CD4-positive, CD25-positive, alpha-beta regulatory T cell (primary cell): ENCODE measurements at places on chromosomes 7 and 10.

- no peaks in the 10 kb centered on the region for H3K27me3 ChIP-seq
- H3K4me3 ChIP-seq = no peak overlapping the region
These were observed 219.7 kb downstream of the EBF3 start for GRCh38 chr10:129744134-129745111.

DNA sequence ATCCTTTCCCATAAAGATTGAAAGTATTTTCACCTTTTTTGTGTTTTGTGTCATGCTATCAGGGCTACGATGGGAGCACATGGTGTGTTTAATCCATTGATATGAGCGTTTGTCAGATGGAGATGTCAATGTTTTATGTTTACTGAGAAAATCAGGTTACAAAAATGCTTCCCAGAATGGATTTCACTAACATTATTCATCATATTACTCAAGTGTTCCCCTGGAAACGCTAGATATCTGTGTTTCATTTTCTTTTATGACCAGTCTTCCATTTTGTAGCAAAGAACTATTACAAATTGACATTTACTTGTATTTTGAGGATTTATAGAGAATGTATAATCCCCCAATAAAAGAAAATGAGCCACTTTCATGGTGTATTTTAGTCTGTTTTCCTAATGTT lies 293.5 kb upstream of the AKR1E2 start:
- no peaks in the 10 kb centered on the region for H3K4me1 ChIP-seq
- no peaks in the 10 kb centered on the region for H3K27me3 ChIP-seq
- no peak overlapping the region for H3K4me3 ChIP-seq
- H3K36me3 ChIP-seq = no peaks in the 10 kb centered on the region
- no peak overlapping the region for H3K27ac ChIP-seq

- H3K4me1 ChIP-seq = no peaks in the 10 kb centered on the region
- H3K4me3 ChIP-seq = no peak overlapping the region
- DNase-seq = no peak
- no peaks in the 10 kb centered on the region for H3K27me3 ChIP-seq
- no peak overlapping the region for H3K27ac ChIP-seq
These were observed 301.5 kb downstream of the GRID1 start for GRCh38 chr10:86064931-86065662.

- H3K36me3 ChIP-seq = peaks cover 39% of the 10 kb centered on the region
- no peaks in the 10 kb centered on the region for H3K27me3 ChIP-seq
- no peak overlapping the region for H3K27ac ChIP-seq
- no peak for DNase-seq
- H3K4me3 ChIP-seq = no peak overlapping the region
- no peaks in the 10 kb centered on the region for H3K4me1 ChIP-seq
These were observed 44.3 kb downstream of the AHR start for GRCh38 chr7:17342756-17343155.

- peak; percentile 18 for DNase-seq
- peaks cover 12% of the 10 kb centered on the region for H3K4me1 ChIP-seq
- no peak overlapping the region for H3K4me3 ChIP-seq
- H3K27me3 ChIP-seq = no peaks in the 10 kb centered on the region
- no peaks in the 10 kb centered on the region for H3K36me3 ChIP-seq
- no peak overlapping the region for H3K27ac ChIP-seq
These were observed 24.1 kb downstream of the GRIFIN start for GRCh38 chr7:2452074-2452507.

DNA sequence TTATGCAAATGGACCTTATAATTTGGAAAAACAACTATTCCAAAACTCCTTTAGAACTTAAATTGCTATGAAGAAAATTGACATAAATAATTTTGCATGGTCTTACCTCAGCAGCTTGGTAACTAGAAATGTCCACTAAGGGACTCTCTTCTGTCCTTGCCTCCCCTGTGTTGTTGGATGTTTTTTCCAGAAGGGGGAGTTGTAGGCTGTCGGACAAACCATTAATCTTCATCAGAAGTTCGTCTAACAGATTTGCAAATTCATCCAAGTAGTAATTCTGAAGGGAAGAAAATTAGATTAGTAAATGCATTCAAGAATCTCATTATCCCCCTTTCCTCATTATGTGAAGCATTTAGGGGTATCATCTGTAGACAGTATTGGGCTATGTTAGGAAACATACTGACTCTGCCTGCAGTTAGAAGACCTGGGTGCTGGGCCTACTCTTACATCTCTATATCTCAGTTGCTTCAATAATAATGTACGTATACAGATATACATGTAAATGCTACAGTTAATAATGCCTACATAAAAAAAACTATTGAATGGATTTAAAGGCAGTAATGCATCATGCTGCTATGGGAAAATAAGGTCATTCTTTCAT lies 155.6 kb downstream of the PKD1L1 start:
- no peak overlapping the region for H3K4me3 ChIP-seq
- no peak overlapping the region for H3K27ac ChIP-seq
- no peak for DNase-seq
- no peaks in the 10 kb centered on the region for H3K4me1 ChIP-seq

DNA sequence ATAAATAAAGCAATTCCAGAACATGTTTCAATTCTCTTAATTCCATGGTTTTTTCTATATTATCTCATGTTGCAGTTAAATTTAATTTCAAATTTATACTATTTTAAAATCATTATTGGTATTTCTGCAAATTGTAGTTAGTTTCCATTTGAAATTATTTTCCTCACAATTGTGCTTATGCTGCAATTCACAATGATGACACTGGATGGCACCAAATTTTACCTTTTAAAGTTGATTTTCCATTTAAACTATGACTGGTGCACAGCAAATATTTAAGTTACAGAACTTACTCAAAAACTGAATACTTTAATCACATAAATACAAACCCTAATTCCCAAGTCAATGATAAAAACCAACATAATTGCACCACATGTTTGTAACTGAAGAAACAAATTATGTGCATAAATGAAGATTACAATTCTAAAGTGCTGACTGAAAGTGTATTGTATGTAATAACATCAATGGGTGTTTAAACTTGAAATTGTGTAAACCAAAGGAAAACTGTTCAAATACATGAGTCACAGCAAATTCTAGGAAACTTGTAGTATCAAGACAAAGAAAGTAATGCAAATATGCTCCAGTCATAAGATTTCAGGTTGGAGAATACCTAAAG lies 75.3 kb upstream of the AASS start:
- no peaks in the 10 kb centered on the region for H3K4me1 ChIP-seq
- no peak overlapping the region for H3K4me3 ChIP-seq
- DNase-seq = no peak
- H3K27ac ChIP-seq = no peak overlapping the region
- H3K36me3 ChIP-seq = no peaks in the 10 kb centered on the region

GRCh38 chr7:3229904-3230470 lies 71.1 kb upstream of the SDK1 start:
- H3K27ac ChIP-seq = no peak overlapping the region
- no peaks in the 10 kb centered on the region for H3K36me3 ChIP-seq
- H3K4me1 ChIP-seq = no peaks in the 10 kb centered on the region
- no peak overlapping the region for H3K4me3 ChIP-seq
- DNase-seq = no peak

DNA sequence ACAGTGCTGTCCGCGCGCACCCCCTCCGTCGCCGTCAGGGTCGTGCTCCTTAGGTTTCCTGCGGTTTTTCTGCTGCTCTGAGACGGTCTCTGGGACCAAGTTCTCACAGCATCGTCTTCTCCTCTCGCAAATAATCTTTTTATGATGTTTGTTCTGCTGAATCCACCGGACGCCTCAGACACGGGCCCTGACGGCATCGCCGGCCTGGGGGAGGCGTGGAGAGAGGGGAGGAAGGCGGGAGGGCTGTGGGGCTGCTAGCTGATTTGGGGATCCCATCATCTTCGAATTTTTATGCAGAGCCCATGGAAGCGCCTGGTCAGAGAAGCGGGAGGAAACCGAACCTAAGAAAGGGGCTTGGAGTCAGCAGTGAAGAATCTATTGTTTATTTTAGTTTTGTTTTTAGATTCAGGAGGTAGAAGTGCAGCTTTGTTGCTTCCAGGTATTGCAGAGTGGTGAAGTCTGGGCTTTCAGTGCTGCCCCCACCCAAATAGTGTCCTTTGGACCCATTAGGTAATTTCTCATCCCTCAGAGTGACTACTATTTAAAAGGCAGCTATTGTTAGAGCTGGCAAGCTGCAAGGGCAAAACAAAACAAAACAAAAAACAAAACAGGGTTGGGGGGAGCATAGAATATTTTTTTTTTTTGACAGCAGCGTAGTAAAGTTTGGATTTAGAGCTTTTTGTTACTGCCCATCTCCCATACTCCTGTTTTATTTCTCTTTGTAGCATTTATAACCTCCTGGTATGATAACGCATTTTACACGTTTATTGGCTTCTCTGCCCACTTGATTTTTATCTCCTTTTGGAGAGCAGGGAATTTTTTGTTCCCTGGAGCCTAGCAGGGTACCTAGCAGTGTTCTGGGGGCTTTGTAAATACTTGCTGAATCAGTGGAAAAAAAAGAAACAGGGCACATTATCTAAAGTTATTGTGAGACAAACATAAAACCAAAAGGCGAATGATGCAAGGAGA lies 92.6 kb downstream of the SPAG6 start:
- H3K36me3 ChIP-seq = no peaks in the 10 kb centered on the region
- no peaks in the 10 kb centered on the region for H3K27me3 ChIP-seq
- peak overlapping the region; percentile 87 for H3K27ac ChIP-seq
- peaks cover 22% of the 10 kb centered on the region for H3K4me1 ChIP-seq
- DNase-seq = no peak

- no peaks in the 10 kb centered on the region for H3K4me1 ChIP-seq
- no peak for DNase-seq
- no peaks in the 10 kb centered on the region for H3K27me3 ChIP-seq
- H3K27ac ChIP-seq = no peak overlapping the region
These were observed 41.2 kb downstream of the ANLN start for GRCh38 chr7:36430881-36431280.

DNA sequence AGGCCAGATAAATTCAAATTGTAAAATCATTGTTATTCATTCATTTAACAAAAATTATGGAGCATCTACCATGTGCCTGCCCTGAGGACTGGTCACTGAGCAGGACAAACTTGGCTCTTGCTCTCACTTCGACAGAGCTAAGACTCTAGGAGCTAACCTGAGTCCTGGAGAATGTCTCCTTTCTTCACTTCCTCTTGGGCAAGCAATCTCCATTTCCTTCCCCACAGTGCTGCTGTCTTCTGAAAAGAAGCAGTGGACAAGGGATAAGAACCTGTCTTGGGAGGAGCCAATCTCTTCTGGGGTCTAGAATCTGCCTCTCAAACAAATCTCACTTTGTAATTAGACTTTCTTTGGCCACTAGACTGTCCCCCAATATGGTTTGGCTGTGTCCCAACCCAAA lies 76.2 kb upstream of the PLXNA4 start:
- DNase-seq = no peak
- no peaks in the 10 kb centered on the region for H3K36me3 ChIP-seq
- H3K27me3 ChIP-seq = no peaks in the 10 kb centered on the region
- H3K4me3 ChIP-seq = no peak overlapping the region
- no peak overlapping the region for H3K27ac ChIP-seq
- peaks cover 9% of the 10 kb centered on the region for H3K4me1 ChIP-seq

DNA sequence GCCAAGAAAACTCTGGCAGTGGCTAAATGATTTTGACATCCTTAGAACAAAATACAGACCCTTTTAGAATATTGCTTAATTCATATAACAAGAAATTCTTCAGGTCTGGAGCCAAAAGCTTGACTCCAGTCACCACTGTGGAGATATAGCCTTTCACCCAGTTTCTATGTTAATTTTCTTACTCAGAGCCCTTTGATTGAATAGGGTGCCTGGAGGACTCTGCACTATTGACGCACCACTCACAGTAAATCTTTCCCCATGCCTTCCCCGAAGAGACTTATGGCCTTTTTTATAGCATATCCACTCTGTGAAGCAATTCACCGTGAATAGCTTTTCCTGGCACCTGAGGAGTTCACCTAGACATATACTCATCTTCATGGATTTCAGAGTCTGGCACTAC lies 613.8 kb downstream of the ZWINT start:
- no peaks in the 10 kb centered on the region for H3K27me3 ChIP-seq
- DNase-seq = no peak
- no peaks in the 10 kb centered on the region for H3K36me3 ChIP-seq
- no peaks in the 10 kb centered on the region for H3K4me1 ChIP-seq
- H3K27ac ChIP-seq = no peak overlapping the region
- no peak overlapping the region for H3K4me3 ChIP-seq

- no peaks in the 10 kb centered on the region for H3K27me3 ChIP-seq
- H3K27ac ChIP-seq = no peak overlapping the region
- no peak for DNase-seq
- H3K4me3 ChIP-seq = no peak overlapping the region
- H3K4me1 ChIP-seq = peaks cover 8% of the 10 kb centered on the region
- peaks cover 3% of the 10 kb centered on the region for H3K36me3 ChIP-seq
These were observed 112.1 kb downstream of the DNAJC1 start for GRCh38 chr10:21891439-21891838.

- no peak within 1 kb of the TSS for H3K4me3 ChIP-seq
- no peaks in the 10 kb centered on the region for H3K36me3 ChIP-seq
- H3K27ac ChIP-seq = no peak within 1 kb of the TSS
- peaks cover 17% of the 10 kb centered on the region for H3K4me1 ChIP-seq
- no peak for DNase-seq
These were observed at the start of gene NEURL1 for GRCh38 chr10:103493362-103493915. Gene NEURL1, plus strand, starts transcription at chr10:103493705. Its CDS starts 683 bp downstream, at chr10:103494388.

- no peak overlapping the region for H3K4me3 ChIP-seq
- no peaks in the 10 kb centered on the region for H3K36me3 ChIP-seq
- no peaks in the 10 kb centered on the region for H3K27me3 ChIP-seq
- no peak for DNase-seq
- no peaks in the 10 kb centered on the region for H3K4me1 ChIP-seq
These were observed 97.4 kb downstream of the CTTNBP2 start for GRCh38 chr7:117775801-117776200.

GRCh38 chr10:8321990-8322389 lies 267.5 kb downstream of the GATA3 start:
- no peak overlapping the region for H3K4me3 ChIP-seq
- no peaks in the 10 kb centered on the region for H3K27me3 ChIP-seq
- no peaks in the 10 kb centered on the region for H3K4me1 ChIP-seq
- H3K27ac ChIP-seq = no peak overlapping the region
- H3K36me3 ChIP-seq = no peaks in the 10 kb centered on the region

- H3K36me3 ChIP-seq = no peaks in the 10 kb centered on the region
- no peak overlapping the region for H3K4me3 ChIP-seq
- DNase-seq = no peak
- no peaks in the 10 kb centered on the region for H3K27me3 ChIP-seq
These were observed 49.1 kb downstream of the SYPL1 start for GRCh38 chr7:106063024-106063423.

- no peaks in the 10 kb centered on the region for H3K36me3 ChIP-seq
- DNase-seq = no peak
- no peaks in the 10 kb centered on the region for H3K27me3 ChIP-seq
These were observed 246.7 kb upstream of the TPK1 start for GRCh38 chr7:145082366-145083161.

- H3K4me3 ChIP-seq = no peak overlapping the region
- H3K27ac ChIP-seq = no peak overlapping the region
- DNase-seq = no peak
- no peaks in the 10 kb centered on the region for H3K4me1 ChIP-seq
- peaks cover 50% of the 10 kb centered on the region for H3K36me3 ChIP-seq
These were observed 161.4 kb downstream of the PIP4K2A start for GRCh38 chr10:22552888-22553378.

GRCh38 chr10:28332726-28333125 lies 29.9 kb upstream of the MPP7 start:
- H3K4me3 ChIP-seq = peak overlapping the region; percentile 96
- DNase-seq = no peak
- peak overlapping the region; percentile 99 for H3K27ac ChIP-seq
- no peaks in the 10 kb centered on the region for H3K36me3 ChIP-seq

GRCh38 chr7:28609608-28610007 lies 197.3 kb downstream of the CREB5 start:
- no peaks in the 10 kb centered on the region for H3K4me1 ChIP-seq
- H3K4me3 ChIP-seq = no peak overlapping the region
- H3K27ac ChIP-seq = no peak overlapping the region
- no peak for DNase-seq
